NCI-H748 treated with DMSO at 0.1 percent for 48 hours (cell line): ENCODE measurements at places on chromosomes 2 and 18.

- DNase-seq: no peak
Observed at GRCh38 chr2:23721454-23721826, 205.5 kb downstream of the ATAD2B start.

DNA sequence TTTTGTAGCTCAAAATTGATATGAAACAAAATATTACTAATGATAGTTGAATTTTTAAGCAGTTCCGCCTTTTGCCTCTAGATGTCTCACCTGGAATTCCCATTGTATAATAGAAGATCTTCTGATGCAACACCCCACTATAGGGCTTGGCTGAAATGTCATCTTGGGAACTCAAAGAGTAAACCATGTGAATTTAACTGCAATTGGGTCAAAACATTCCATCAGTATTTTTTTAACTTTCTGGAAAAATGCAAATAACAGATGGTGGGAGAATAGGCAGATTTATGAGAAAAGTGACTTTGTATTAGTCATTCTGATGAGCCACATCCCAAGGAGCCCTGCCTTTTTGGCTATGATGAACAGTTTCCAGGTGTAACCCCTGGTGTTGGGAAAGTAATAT is 489.9 kb downstream of the NYAP2 start:
- DNase-seq: no peak

DNA sequence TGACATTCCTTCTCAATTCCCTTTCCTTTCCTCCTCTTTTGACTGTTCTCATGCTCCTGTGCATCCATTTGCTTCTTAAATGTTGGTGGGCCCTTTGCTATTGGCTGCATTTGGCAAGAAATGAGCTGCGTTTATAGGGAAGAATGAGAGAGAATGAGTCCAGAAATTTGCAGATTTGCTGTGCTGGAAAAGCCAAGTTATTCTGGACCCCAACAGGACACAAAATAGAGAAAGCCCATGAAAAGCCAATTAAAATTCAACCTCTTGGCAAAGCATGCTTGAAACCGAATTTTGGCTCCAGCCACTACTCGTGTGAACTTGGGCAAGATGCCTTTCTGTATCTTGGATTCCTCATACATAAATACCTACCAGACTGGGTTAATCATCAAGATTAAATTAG is 1.3 kb upstream of the SCLY start:
- DNase-seq: no peak

GRCh38 chr2:128613351-128613750 is 294.7 kb upstream of the HS6ST1 start:
- no peak for DNase-seq

GRCh38 chr2:241258505-241259280 is 56.8 kb downstream of the HDLBP start:
- no peak for DNase-seq

GRCh38 chr2:232421189-232421785 is 14.6 kb downstream of the ALPG start:
- no peak for DNase-seq
